ENCODE measurements at places on chromosomes 1 and 21.

- DNase-seq = no peak
Observed at GRCh38 chr1:116857092-116857491, 52.6 kb upstream of the PTGFRN start.

- no peak for DNase-seq
Observed at GRCh38 chr1:222995620-222996309, 147.3 kb downstream of the TLR5 start.

GRCh38 chr1:33004613-33005012 lies 32.1 kb downstream of the AK2 start:
- DNase-seq = no peak

DNA sequence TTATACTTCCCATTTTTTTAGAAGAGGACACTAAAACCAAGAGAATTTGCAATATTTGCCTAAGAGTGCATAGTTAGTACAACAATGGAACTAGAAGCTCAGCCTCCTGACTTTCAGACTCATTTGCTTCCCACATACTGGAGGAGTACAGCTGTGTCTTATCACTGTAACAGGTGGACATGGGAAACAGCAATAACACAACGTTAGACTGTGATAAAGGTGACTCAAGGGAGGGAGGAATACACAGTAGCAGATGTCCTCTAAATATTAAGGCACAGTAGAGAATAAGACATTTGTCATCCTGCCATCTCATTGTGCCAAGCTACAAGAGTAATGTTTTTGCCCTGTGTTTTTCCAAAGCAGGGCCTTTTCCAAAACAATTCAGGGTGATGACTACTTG lies 55.4 kb upstream of the JAK1 start:
- DNase-seq = no peak

- no peak for DNase-seq
Observed at GRCh38 chr21:44991538-44992483, 52.0 kb downstream of the SLX9 start.

GRCh38 chr1:198633675-198634121 lies 5.1 kb upstream of the PTPRC start:
- no peak for DNase-seq

- no peak for DNase-seq
Observed at GRCh38 chr1:25619101-25619890, 2.7 kb downstream of the MAN1C1 start.

GRCh38 chr1:61645476-61645875 lies 79.5 kb downstream of the TM2D1 start:
- no peak for DNase-seq

DNA sequence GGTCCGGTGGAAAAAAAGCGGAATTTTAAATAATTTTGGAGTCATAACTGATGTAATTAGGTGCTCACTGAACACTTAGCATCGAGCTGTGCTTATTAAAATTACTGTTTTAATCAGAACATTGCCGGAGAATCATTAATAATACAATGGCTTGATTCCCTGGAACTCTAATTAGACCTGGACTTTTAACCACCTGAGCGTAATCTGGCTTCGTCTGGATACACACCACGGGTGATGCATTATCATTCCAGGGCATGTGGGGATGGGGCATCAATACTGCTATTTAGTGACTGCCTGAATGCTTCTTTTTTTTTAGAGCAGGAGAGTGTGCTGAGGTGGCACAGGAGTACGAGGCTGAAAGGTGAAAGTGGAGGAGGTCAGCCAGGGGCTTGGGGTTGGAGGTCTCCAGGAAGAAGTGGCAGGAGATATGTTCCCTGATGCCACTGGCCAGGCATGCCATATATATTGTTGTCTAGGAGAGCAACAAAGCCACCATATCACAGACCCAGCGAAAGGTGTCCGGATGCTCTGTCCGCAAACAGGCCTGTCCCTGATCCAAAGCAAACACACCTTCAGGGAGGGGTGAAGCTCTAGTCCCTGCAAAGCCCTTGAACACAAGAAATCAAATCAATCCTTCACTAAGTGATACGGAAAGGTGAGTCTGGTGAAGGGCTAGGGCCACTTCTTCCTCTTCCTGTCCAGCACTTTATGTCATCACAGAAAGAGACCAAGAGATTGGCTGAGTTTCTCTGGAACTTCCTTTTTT lies 125.2 kb downstream of the PLXNA2 start:
- DNase-seq = no peak

- no peak for DNase-seq
Observed at GRCh38 chr1:1596493-1597274, 3.3 kb downstream of the FNDC10 start.

Data from AG10803 (cell line).